CD4-positive, alpha-beta T cell treated with Interleukin-17A for 4 hours (primary cell): ENCODE measurements at places on chromosomes 3 and 15.

DNA sequence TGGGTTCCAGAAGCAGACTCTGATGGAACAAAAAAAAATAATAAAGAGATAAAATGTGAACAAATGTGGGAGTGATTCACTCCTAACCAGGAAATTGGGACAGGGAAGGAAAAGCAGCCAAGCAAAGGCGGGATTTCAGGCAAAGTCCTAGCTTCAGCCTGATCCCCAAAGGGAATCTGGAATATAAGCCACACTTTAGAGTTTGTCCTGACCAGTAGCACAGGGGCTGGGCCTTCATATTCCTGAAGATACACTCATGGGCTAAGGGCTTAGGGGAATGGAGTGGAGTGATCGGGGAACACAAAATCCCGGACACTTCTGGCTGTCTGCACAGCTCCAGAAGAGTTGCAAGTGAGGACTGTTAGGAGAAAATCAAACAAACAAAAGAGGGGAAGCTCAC, 135.0 kb upstream of the COL8A1 start:
- no peak for DNase-seq

- DNase-seq, result no peak
Measured at GRCh38 chr15:75235760-75236729, 22.1 kb upstream of the GOLGA6C start.

- no peak for DNase-seq
Measured at GRCh38 chr15:36907295-36907694, 193.1 kb downstream of the MEIS2 start.

- no peak for DNase-seq
Measured at GRCh38 chr3:182732232-182733015, 60.9 kb upstream of the ATP11B start.

DNA sequence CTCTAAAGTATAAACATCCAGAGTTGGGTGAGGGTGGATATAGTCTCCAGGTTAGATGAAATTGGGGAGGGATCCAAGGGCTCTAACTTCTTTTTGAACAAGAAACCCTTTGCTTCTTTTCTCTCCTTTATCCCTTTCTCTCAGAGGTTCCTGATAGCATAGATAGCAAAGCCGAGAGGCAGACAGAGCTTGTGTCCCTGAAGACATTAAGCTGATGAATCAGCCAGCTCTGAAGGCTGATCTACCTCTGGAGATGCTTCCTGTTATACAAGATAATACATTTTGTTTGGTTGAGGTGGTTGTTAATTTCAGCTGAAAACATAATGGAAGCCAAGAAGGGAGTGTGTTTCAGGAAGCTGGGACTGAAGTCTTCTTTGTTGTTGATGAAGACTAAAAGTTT, 193.2 kb downstream of the PDCD6IP start:
- DNase-seq, result no peak

- no peak for DNase-seq
Measured at GRCh38 chr3:37853691-37854413, 7.8 kb upstream of the CTDSPL start.

GRCh38 chr3:49093853-49094767, at the start of gene QRICH1:
TSS of gene QRICH1 (minus strand) at chr3:49094071. CDS start at chr3:49077017, 17,054 bp downstream.
- peak; percentile 95 for DNase-seq

GRCh38 chr3:190968616-190969015, 106.1 kb upstream of the GMNC start:
- no peak for DNase-seq

GRCh38 chr3:45944830-45945620, 1.8 kb downstream of the CXCR6 start:
- DNase-seq, result peak; percentile 36

GRCh38 chr3:51954105-51954504, 1.1 kb upstream of the GPR62 start:
- no peak for DNase-seq

GRCh38 chr3:123953735-123954134, 7.3 kb downstream of the CCDC14 start:
- DNase-seq, result no peak

DNA sequence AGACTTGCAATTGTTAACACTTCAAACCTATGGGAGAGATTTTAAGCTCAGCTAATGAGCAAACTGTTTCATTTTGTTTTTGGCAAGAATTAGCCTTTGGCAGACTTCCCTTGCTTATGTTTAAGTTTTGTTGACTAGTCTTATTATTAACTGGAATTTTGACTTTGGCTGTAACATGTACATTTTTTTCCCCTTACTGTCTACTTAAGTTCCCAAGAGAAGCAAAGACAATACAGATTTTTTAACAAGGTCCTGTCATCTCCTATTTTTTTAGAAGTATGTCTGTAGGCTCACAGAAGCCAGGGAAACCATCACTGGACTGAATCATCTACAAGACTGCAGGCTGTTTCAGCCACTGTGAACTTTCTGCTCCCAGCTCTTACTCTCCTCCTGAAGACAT, 74.3 kb downstream of the DGKG start:
- DNase-seq, result no peak
